Right lung (tissue), 10 donors: ENCODE measurements at places on chromosomes 12 and 14.

- no peak for DNase-seq
Observed at GRCh38 chr12:104865080-104865479, 93.0 kb downstream of the SLC41A2 start.

DNA sequence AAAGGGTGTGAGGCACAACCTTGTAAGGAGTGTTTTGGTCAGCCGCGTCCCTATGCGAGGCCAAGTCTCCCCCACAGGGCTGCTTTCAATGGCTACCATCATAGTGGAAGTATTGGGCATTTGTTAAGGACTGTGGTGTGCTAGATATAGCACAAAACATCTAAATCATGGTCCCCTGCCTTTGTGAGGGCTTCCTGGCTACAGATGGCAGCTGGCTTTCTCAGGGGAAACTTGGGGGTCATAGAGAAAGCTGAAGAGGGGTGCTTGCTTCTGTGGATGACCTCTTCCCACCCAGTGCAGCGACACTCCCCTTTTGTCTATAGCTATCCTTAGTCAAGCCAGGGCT lies 315.8 kb downstream of the ZFP36L1 start:
- DNase-seq = no peak

DNA sequence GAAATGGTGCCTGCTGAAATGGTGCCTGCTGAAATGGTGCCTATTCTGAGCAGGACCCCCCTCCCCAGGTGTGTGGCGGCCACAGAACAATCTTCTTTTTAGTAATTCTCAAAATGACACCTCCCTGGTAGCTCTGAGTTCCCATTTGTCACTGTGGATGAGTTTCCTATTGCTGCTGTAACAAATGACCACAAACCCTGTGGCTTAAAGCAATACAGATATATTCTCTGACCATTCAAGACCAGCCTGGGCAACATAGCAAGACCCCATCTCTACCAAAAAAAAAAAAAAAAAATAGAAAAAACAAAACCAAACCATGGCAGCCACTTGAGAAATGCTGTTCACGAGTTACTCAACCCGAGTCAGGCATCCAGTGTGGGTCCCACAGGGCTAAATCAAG lies 7.9 kb downstream of the ACADS start:
- DNase-seq = no peak

DNA sequence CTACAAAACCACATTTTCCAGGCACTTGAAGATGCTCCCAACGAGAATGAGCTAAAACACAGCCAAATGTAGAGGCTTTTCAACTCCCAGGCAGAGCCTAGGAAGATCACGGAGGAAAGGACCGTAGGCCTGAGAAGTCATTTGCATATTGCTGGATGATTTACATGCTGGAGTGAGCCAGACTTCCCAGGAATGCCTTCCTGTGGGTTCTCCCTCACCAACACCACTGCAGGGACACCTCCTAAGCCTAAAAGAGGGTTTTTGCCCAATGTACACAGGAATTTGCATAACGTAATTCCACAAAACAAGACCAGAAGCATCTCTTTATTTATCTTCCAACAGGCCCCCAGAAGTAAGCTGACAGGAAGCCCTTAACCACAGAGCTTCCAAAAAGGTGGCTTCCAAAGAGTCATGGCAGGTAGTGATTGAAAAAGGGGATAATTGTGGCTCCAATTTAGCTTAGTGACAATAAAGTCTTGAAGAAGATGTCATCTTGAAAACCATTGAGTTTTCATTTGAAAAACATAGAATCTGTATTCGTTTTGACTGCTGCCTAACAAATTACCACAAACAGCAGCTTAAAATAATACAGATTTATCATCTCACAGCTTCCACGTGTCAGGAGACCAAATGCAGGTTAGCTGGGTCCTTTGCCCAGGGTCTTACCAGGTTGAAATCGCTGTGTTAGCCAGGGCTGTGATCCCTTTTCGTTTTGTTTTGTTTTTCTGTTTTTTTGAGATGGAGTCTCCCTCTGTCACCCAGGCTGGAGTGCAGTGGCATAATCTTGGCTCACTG lies 116.2 kb downstream of the EGLN3 start:
- no peak for DNase-seq

- no peak for DNase-seq
Observed at GRCh38 chr12:76346236-76346635, 2.0 kb downstream of the BBS10 start.
